NCI-H526 treated with DMSO at 0.1 percent for 48 hours (cell line): ENCODE measurements at places on chromosomes 2 and 18.
A peak's percentile ranks its signal among the peaks of the same experiment; 100 is the strongest.

DNA sequence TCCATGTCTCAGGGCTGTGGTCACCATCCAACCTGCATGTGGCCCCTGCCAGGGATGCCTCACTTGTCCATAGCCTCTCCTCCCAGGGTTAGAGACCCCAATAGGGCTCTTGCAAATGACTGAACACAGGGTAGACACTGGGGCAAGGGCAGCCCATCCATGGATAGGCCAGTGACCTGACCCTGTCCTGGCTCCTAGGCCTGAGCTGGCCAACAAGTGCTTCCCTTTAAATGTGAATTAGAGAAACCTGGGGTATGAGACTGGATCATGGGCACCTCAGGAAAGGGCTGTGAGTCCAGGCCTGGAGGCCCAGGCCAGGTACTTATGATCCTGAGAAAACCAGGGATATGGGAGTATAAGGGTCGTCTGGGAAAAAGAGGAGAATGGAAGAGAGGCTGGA lies 64.5 kb downstream of the COPS8 start:
- DNase-seq, result no peak

GRCh38 chr2:219514196-219514761 lies at the start of gene ASIC4:
ASIC4 (plus strand) TSS chr2:219514482; CDS start chr2:219514725, 243 bp downstream.
- no peak for DNase-seq

GRCh38 chr2:112724591-112725525 lies 4.0 kb downstream of the NT5DC4 start:
- peak; percentile 1 for DNase-seq

DNA sequence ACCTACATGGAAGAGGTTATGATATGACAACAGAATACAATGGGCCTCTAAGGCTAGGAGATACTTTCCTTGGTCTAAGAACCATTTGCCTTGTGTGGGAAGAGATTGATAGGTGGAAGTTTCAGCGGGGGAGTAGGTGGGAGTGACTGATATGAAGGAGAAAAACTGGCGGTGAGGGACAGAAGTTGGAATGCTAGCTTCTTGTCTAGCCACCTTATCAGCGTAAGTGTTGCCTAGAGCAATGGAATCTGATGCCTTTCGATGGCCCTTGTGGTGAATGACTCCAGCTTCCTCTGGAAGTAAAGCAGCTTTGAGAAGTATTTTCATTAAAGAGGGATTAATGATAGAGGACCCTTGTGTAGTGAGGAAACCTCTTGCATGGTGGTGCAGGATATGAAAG lies 121.3 kb upstream of the GULP1 start:
- DNase-seq, result no peak

DNA sequence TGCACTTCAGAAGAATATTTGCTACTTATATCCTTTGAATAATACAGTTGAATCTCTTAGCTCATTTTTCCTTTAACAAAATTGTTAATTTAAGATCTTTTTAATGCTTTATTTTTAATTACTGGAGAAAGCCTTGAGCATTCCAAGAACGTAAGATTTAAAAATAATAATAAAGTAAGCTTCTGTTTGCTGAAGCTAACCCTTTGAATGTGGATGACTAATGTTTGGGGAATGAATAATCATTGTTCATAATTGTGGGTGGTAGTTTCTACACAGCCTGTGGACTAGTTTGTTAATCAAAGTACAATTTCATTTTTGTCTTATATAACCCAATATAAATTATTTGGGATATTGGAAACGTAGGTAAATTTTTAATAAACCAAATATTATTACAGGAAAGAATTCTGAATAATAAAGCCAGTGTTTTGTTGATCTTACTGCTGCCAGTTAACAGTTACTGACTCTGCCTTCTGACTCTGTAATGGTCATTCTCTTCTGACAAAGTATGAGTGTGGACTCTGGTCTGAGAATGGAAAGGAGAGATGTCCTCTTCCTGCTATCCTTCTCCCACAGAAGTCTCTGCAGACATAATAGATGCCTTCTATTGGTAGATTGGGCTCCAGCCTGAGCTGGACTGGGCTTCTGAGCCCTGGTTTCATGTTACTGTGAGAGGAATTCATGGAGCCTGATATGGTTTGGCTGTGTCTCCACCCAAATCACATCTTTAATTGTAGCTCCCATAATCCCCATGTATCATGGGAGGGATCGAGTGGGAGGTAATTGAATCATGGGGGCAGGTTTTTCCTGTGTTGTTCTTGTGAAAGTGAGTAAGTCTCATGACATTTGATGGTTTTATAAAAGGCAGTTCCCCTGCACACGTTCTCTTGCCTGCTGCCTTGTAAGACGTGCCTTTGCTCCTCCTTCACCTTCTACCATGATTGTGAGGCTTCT lies 292.7 kb upstream of the SLC39A10 start:
- DNase-seq, result no peak

- no peak for DNase-seq
Measured at GRCh38 chr2:43609290-43609918, 13.6 kb upstream of the THADA start.

DNA sequence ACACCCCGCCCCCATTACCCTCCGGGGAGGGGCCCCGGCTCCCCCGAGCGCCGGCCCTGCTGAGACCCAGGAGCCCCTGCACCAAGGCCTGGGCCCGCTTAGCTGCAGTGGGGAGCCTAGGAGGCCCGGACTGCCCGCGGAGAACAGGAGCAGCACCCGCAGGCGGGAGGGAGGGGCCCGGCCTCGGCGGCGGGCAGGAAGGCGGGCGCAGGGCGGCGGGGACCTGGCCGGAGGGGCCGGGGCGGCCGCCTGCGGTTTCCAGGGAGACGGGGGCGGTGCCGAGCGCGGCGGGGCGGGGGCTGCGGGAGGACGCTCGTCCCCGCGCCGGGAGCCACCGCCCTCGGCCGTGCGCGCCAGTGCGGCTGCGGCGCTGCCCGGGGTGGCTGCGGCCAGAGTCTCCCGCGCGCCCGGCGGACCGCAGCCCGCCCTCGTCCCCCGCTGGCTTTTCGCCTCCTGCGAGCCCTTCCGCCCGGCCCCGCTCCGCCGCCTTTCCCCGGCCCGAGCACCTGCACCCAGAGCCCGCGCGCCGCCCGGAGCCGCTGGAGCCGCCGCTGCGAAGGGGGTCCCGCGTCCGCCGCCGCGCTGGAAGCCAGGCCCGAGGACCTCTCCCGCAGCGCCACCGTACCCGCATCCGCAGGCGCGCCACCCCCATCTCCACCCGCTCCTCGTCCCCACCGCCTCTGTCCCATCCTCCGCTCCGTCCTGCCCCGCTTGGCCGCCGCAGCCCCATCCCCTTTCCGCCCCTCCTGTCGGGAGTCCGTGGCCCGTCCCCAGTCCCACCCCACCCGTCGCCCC lies 17.2 kb downstream of the GPC1 start:
- DNase-seq, result peak; percentile 35

DNA sequence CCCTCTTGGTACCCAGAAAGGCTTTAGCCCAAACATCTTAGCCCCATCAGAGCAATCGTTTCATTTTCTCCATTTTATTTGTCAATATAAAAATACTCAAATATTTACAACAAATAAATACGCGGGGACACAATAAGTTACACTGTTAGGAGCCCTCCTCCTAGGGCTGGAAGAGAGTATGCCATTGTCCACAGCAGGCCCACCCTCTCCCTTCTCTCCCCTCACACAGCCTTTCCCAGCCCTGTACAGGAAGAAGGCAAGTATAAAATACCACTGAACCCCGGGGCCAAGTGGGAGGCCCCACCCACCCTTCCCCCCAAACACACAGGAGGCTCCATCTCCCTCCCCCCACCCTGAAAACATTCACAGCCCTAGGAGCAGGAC lies 1.9 kb upstream of the ANKRD39 start:
- no peak for DNase-seq

- DNase-seq, result no peak
Measured at GRCh38 chr2:26018184-26019055, 15.5 kb upstream of the RAB10 start.

- no peak for DNase-seq
Measured at GRCh38 chr2:60414495-60415138, 138.8 kb downstream of the BCL11A start.

DNA sequence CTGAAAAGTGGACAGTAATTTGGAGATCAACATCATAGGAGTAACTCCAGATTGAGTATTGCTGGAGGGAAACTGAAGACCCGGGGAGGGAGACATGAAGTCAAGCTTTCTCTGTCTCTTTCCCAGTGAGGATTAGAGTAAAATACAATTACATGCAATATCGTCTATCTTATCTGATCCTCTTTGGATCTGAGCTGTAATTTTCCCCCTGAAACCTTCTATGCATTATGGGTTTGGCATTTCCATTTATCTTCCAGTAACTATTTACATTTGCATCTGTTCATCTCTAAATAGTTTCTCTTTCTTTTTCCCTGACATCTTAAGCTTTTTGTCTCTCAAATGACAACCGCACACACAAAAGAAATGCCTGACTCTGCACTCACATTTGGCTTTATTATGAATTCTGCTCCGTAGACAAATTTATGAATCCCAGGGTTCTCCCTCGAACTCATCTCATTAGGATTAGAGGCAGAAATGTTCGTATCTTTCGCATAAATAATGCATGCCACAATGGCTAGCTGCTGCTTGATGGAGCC lies 113.1 kb downstream of the SPP2 start:
- DNase-seq, result no peak

- DNase-seq, result no peak
Measured at GRCh38 chr18:42363446-42364441, 408.7 kb downstream of the PIK3C3 start.

- no peak for DNase-seq
Measured at GRCh38 chr2:109457794-109458193, 156.0 kb downstream of the SEPTIN10 start.

GRCh38 chr2:241091201-241091600 lies 10.9 kb downstream of the MTERF4 start:
- DNase-seq, result no peak

GRCh38 chr18:50836521-50836957 lies 16.7 kb upstream of the MRO start:
- DNase-seq, result peak; percentile 50
